ENCODE measurements at places on chromosomes 7 and 10.
A peak's percentile ranks its signal among the peaks of the same experiment; 100 is the strongest.

- no peak for DNase-seq
These were observed 39.2 kb upstream of the ENO4 start for GRCh38 chr10:116810120-116810500.

GRCh38 chr7:40711706-40712105 lies 576.9 kb downstream of the SUGCT start:
- DNase-seq = no peak

DNA sequence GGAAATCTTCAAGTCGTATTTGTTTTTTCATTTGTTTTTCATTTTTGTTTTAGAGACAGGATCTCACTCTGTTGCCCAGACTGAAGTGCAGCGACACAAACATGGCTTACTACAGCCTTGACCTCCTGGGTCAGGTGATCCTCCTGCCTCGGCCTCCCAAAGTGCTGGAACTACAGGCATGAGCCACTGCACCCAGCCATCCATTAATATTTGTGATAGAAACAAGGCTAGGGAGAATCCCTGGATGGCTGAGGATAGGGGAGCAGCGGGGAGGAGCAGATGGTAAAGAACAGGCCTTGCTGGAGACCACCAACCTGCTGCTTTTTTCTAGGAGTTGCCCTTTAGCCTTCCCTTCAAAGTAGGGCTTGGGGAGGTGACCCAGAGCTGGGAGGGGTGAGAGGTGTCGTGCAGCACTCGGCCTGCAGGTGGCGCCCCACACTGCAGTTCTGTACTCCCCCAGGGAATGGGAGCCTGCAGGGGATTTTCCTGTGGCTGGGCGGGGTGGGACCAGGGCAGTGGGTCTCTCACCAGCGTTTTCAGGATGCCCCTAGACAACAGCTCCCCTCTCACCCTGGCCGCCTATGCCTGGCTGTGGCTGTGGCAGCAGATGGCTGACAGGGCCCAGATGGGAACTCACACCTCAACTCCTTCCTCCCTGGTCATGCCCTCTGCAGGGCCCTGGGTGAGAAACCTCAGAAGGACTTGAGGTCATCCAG lies 12.6 kb upstream of the CDH23 start:
- DNase-seq = peak; percentile 56

DNA sequence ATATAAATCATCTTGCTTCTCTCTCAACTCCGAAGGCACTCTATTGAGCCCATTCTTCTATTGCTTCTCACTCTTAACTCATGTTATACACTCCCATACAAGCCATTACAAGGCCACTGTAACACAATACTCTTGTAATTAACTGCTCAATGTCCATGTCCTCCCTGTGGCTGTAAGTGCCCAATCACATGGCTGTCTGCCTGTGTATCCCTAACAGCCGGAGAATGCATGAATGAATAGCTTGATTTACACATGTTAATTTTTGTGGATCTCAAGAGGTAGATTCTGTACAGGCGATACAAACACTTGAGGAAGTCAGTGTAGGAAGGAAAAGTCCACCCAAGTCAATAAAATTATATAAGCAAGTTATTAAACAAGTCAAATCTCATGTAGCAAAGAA lies 215.6 kb downstream of the DOCK4 start:
- DNase-seq = no peak

DNA sequence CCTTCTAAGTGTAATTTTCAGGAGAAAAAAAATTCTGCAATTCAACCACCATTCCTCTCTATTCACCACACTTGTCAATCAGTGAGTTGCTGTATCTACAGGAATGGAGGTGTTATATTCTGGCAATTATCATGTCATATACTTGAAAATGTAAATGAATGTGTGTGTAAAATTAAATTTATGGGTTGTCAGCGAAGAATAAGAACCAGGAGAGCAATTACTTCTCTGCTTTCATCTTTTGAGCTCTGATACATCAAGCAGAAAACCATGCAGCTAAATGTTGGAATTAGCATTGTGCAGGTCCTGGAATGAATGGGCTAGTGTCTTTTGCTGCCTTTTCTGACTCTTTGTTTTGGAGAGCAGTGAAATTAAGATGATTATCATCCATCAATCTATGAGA lies 207.6 kb downstream of the FOXP2 start:
- no peak for DNase-seq
